ENCODE measurements at places on chromosomes 1 and 21. TPM values are rescaled to one million over a fixed set of nuclear protein-coding genes. Genes with fewer than 3 reads are reported as not detected.

The OTUD3 gene
- 3.0 TPM for total RNA-seq

The PLA2G2F gene
- not detected for total RNA-seq

The OR2T29 gene
- not detected for total RNA-seq

The ILDR2 gene
- total RNA-seq = not detected

The OR2T11 gene
- not detected for total RNA-seq
